Prostate gland (tissue), 2 donors: ENCODE measurements at places on chromosomes 2 and 18.
A peak's percentile ranks its signal among the peaks of the same experiment; 100 is the strongest.

DNA sequence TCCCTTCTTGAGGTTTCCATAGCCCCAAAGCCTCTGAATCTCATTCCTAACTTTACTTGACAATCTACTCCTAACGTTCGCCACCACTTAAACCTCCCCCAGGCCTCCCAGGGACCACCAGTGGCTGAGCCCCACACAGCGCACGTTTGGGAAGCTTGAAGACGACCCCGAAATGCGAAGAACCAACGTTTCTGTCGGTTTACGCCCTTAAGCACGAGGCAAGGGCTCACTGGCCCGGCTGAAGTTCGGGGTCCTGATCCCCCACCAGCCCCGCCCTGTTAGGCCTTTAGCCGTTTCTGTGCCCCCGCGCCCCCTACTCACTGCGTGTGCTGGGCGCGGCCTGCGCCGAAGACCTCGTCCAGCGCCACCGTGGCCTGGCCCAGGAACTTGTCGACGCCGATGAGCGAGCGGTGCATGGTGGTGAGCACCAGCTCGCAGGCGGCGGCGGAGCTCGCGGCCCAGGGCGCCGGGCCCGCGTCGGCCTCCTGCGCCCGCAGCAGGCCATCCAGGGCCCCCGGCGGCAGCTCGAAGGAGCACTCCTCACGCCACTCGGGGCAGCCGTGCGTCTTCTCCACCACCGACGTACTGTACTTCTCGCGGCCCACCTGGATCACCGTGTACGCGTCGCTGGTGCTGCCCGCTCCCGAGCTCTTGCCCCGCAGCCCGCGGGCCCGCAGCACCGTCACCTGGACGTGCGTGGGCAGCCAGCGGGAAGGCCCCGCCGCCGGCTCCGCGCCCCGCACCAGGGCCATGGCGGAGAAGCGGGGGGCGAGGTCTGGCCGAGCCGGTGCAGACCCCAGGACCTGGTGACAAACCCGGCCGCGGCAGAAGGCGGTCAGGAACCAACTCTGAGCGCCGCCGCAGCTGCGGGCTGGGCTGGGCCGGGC, 479 bp downstream of the RAB11FIP5 start:
- DNase-seq: no peak

DNA sequence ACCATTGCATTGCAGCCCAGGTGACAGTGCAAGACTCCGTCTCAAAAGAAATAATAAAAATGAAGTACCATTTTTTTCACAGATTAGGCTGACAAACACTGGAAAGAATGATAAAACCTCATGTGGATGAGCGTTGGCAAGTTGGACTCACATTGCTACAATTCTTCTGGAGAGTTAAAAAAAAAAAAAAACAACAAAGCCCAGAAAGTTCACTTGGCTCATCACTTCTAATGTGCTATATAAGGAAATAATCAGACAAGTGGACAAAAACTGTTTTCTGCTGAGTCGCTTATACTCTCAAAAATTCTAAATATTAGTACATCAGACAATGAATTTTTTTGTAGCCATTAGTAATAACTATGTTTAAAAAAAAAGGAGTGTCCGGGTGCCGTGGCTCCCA, 38.4 kb downstream of the PKP4 start:
- no peak for DNase-seq

DNA sequence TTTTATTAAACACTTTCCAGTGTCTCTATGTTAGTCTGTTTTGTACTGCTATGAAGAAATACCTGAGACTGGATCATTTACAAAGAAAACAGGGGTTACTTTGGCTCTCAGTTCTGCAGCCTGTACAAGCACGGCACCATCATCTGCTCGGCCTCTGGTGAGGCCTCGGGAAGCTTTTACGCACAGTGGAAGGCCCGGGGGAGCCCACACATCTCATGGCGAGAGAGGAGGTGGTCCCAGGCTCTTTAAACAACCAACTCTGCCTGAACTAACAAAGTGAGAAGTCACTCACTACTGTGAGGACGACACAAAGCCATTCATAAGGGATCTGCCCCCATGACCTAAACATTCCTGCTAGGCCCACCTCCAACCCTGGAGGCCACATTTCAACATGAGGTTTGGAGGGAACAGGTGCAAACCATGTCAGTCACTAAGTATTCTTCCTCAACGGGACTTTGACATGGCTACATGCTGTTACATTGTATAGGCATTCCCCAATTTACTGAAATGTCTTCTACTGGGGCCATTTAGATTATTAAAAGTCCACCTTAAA, 26.1 kb downstream of the CYB5A start:
- no peak for DNase-seq

DNA sequence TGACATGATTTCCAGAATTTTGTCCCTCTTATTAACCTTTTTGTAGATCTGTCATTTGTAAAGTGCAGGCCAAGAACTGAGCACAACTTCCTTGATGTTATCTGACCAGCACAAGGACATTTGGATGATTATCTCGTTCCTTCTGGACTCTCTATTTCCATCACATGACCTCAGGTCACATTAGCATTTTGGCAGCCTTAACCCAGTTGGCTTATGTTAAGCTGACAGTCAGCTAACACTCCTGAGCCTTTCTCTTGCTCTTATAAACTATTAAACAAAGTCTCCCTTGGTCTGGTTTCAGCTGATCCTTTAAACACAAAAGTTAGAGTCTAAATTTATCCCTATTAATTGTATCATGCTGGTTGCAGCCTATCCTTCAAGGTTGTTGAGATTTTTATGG, 167.2 kb upstream of the RBBP8 start:
- no peak for DNase-seq

GRCh38 chr2:153213022-153213421, 265.5 kb downstream of the RPRM start:
- DNase-seq: no peak

DNA sequence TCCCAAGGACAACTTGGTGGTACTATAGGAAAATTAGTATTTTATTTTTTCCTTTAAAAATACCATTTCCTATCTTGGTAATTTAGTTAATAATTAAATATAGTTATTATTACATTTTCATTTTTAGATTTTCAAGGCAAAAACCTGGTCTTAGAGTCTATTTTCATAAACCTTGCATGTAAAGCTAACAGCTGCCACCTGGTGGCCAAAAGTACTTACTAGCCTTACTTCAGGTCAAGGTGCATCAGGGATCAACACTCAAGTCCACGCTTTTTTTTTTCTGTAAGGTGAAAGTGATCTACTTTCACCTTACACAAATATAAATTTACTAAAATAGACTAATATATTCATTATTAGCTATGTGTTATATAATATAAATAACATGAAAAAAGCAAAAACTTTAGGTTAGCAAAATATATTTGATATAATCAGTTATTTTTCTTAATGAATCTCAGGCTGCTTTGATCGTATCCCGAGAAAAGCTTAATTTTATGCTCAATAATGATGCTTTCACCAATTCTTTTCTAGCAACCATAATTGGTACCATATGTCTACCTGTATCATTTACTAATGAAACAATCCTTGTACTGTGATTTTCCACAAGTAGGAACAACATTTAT, 62.5 kb downstream of the RELCH start:
- DNase-seq: peak; percentile 81

- DNase-seq: no peak
Observed at GRCh38 chr2:9757501-9758264, 85.6 kb upstream of the TAF1B start.

DNA sequence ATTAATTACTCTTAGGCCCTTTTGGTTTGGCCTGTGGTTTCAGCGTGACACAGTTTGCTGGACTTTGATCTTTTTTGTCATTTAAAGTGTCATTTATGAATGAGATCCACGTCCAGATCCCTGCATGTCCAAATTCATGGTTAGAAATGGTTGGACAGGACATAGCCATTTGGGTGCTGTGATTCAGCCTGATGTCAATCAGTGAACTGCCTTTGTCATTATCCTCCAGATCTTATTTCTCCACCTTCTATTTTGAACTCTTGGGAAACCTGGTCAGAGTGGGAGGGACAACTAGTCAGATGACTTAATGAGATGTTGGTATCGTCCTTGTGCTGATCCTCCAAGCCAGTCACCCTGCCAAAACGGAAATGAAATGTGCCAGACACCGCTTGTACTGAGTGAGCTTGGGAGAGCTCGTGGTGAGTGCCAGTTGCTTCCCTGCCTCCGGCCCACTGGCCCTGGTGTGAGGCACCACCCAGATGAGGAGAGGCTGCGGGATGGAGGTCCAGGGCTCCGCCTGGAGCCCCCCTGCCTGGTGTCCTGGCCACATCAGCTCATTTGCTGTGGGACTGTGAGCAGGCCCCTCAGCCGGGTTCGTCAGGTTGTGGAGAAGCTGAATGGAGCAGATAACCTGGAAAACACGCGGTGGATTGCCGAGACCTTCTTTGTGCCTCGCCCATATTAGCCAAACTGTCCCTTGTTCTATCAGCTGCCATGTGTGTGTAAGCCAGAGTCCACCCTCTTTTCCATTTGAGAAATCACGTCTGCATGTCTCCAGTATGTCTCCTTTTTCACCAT, 70.1 kb downstream of the DGKD start:
- DNase-seq: no peak

DNA sequence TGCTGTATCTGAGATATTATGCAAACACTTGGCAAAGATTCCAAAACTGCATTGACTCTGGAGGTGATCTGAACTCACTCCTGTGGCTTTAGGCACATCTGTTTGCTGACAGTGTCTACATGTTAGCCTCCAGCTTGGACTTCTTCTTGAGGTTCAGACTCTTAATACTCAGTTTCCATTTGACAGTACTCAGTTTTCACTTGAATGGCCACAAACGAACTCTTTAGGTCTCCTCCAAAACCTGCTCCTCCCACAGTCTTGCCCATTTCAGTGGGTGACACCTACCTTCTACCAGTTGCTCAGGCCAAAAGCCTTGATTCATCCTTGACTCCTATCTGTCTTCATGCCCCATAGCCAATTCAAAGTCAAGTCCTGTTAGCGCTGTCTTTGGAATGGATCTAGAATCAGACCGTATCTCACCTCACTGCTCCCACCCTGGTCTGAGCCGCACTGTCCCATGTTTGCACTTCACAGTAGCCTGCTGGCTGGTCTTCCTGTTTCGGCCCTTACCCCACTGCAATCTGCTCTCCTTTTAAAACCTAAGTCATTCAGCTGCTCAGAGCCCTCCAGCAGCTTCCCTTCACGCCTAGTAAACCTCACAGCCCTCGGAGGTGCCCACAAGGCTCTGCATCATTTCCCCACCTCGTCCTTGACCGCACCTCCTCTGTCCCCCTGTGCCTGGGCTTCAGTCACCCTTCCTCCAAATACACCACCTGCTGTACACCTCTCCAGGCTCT, 10.5 kb downstream of the ATG16L1 start:
- no peak for DNase-seq

DNA sequence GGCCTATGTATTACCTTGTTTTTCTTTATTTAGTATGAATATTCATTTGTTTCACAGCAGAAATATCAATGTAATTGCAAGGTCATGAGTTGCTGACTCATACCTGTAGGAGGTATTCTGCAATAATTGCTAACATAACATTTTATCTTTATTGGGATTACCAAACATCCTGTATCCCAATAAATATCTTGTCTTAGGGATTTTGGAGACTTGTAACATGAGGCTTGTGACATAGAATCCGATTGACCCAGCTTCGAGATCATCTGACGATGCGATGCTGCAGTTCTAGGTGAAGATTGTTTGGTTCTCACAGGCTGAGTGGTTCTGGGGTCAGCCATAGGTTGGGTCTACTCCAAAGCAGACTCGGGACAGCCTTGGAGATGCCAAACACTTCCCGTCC, 133.4 kb upstream of the RND3 start:
- no peak for DNase-seq

DNA sequence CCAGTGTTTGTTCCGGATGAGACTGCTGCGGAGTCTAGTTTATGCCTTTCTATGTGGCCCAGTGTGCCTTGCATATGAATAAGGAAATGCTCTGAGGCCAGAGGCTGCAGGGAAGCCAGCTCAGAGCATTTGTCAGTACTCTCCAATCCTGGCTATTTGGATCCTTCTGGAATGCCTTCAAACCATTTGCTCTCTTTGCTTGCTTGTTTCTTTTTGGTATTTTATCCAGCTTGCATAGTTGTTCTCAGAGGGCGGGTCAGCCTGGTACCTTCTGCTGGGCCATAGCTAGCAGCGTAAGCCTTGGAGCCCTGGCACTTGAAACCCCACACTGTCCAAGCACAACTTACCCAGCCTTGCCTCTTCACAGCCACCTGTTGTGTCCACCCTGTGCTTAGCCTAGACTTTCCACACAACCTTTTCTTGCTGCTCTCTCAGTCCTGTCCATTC, 20.5 kb downstream of the CENPO start:
- DNase-seq: no peak

GRCh38 chr2:38045811-38046210, 30.1 kb downstream of the CYP1B1 start:
- no peak for DNase-seq

GRCh38 chr2:239267288-239267951, 133.4 kb downstream of the HDAC4 start:
- peak; percentile 34 for DNase-seq

DNA sequence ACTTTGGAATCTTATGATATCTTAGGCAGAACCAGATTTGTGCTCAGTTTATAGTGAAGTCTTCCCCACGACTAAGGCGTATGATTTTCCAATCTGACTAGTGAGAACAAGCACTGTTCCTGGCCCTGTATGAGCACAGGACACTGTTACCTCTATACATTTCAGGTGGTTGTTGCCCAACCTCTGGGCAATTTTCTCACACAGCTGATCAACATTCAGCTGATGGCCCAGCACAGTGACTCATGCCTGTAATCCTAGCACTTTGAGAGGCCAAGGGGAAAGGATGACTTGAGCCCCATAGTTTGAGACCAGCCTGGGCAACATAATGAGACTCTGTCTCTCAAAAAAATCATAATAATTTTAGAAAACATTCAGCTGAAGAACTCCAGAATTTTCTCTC, 119.5 kb downstream of the ASXL3 start:
- DNase-seq: no peak

- DNase-seq: no peak
Observed at GRCh38 chr2:135948642-135949355, 36.6 kb downstream of the DARS1 start.

DNA sequence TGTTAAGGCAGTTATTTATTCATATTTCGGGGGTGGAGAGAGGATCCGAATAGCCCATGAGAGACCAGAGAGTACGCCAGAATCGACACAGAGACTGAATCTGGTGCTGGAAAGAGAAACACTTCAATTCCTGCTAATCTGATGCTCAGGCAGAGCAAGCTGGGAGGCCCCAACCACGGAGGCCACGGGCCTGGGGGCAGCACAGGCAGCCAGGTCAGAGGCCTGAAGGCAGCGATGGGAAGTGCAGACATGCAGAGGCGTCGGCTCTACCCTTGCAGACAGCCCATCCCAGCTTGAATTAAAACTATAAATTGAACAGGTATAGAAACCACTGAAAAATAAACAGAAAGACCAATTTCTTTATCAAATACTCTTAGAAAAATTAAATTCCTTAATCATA, 50.6 kb downstream of the PXDN start:
- no peak for DNase-seq
